ENCODE measurements at places on chromosomes 16 and 17.

DNA sequence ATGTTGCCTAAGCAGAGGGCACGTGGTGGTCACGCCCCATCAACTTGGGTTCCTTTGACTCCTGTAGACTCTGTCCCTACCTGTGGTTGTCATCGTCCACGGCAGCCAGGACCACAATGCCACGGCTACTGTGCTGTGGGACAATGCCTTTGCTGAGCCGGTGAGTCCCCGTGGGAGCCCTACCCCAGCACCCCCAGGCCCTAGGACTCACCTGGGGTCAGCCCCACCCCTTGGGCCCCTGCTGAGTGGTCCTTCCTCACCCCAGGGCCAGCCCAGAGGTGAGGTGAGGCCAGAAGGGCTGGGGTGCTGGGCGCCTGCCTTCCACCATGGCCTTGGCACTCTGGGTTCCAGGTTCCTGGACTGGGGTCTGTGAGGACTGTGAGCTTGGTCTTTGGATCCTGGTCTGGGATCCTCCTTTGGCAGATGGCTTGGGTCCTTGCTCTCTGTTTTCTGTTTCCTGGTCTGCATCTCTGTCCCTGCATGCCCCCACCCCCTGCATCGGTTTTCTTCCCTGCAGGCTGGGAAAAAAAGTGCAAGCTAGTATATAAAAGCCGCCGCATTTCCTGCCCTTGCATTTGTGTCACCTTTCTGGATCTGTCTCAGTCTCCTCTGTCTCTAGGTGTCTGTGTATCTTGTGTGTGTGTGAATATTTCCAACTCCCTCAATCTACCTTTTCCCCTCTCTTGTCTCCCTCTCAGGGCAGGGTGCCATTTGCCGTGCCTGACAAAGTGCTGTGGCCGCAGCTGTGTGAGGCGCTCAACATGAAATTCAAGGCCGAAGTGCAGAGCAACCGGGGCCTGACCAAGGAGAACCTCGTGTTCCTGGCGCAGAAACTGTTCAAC lies 17.5 kb downstream of the STAT5A start:
- no peak for DNase-seq

- DNase-seq, result peak; percentile 59
These were observed 1.2 kb downstream of the OR1F1 start for GRCh38 chr16:3188925-3189825.

- no peak for DNase-seq
These were observed 25.6 kb upstream of the PMFBP1 start for GRCh38 chr16:72197545-72197944.

DNA sequence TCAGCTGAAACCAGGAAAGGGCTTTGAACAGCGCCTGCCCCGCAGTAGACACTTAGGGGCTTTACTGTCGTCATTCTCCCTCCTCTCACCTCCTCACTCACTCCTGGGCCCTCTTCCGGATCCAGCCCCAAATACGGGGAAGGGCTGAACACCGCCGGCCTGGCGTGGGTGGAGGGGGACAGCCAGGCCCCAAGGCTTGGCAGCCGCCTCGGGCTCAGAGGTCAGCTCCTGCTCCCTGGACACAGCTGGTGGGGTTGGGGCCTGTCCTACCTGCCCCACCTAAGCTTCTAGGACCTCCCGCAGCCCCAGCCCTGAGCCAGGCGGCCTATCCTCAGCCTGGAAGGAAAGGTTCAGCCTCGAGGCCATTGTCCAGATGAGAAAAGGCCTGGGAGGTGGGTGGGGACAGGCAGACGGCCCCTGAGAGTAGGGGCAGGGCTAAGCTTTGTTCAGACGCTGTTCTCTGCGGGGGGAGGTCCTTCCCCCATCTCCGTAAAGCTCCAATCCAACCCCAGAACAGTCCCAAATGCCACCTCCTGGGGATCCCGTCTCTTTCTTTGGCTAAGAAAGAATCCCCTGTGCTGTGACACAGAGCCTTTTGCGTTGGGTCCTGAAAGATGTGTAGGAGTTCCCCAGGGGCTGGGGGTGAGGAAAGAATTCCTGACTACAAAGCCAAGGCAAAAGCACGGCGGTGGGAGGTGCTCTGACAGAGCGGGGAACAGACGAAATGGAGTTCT lies 881 bp upstream of the LLGL1 start:
- peak; percentile 51 for DNase-seq

- peak; percentile 91 for DNase-seq
These were observed 3.5 kb upstream of the RPL13 start for GRCh38 chr16:89556750-89557689.

DNA sequence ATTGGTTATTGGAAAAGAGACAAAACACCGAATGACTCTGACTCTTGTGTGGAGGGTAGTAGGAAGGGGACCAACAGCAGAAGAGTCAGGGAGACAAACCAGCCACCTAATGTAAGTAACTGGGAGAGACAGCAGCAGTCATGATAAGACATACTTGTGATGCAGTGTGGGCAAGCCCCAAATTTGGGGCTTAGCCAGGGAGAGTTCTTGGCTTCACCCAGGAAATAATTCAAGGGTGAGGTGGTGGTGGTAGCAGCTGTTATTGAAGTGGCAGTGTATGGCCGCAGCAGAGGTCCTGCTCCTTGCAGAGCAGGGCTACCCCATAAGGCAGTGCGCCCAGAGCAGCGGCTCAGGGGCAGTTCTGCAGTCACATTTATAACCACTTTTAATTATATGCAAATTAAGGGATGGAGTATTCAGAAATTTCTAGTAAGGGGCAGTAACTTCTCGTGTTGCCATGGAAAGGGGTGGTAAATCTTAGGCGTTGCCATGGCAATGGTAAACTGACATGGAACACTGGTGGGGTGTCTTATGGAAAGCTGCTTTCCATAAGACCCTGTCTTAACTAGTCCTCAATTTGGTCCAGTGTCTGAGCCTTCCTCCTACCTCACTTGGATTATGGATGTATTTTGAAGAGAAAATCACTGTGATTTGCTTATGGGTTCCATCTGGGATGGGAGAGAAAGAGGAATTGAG lies 317.1 kb downstream of the PHKB start:
- DNase-seq, result no peak

DNA sequence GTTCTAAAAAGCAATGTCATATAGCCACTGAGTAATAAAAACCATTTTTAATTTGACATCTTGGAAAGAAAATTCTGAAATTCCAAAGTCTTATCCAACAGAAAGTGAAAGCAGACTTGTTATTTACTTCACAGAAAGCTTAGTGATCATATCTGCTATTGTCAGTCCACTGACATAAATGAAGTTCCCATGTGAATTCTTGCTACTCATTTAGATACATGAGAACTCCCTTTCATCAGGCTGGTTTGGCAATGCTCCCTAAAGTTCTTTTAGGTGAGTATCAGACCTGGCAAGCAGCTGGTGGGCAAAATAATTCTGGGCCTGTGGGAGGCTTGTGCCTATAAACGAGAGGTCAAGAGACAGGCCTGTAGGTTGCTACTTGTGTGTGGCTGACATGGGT lies 23.4 kb downstream of the NME2 start:
- no peak for DNase-seq

Measured in hepatic stellate cell (primary cell).